ENCODE measurements at places on chromosomes 7 and 10.

GRCh38 chr10:111835574-111835973, 348.0 kb downstream of the GPAM start:
- H3K27me3 ChIP-seq, result no peaks in the 10 kb centered on the region
- H3K27ac ChIP-seq, result no peak overlapping the region
- H3K36me3 ChIP-seq, result no peaks in the 10 kb centered on the region
- DNase-seq, result no peak

DNA sequence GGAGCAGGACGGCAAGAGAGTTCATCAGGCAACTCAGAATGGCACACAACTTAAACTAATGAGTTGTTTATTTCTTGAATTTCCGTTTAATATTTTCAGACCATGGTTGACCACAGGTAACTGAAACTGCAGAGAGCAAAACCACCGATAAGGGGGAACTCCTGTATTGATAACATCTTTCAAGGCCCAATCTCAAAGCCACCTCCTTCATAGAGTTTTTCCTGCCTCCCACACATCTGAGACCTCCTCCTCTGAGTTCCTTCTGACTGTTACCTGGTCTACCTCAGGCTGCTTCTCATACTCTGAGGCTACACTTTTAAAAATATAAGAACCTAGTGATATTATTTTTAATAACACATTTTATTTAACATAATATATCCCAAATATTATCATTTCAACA, 341.5 kb upstream of the NPVF start:
- no peaks in the 10 kb centered on the region for H3K4me1 ChIP-seq
- no peak overlapping the region for H3K27ac ChIP-seq
- H3K4me3 ChIP-seq, result no peak overlapping the region
- no peaks in the 10 kb centered on the region for H3K36me3 ChIP-seq

DNA sequence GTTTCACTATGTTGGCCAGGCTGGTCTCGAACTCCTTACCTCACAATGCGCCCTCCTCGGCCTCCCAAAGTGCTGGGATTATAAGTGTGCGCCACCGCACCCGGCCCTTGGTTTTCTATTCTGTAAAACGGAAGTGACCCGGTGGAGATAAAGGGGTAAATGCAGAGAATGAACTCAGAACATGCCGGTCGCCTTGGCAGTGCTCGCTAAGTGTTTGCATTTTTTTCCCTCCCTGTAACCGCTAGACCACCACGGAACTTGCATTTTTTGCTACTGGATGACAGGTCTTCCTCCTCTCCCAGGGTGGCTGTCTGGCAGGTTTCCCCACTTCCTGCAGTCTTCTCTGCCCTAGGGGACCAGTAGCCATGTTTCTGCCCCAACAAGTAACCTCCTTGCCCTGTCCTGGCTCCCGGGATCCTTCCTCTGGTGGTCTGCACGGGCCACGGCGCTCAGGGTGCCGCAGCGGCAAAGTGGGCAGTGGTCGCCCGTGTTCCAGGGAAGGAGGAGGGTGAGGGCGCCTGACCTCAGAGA, 18.8 kb upstream of the GNA12 start:
- peaks cover 29% of the 10 kb centered on the region for H3K4me1 ChIP-seq
- no peaks in the 10 kb centered on the region for H3K36me3 ChIP-seq
- H3K4me3 ChIP-seq, result no peak overlapping the region
- DNase-seq, result no peak
- no peaks in the 10 kb centered on the region for H3K27me3 ChIP-seq

DNA sequence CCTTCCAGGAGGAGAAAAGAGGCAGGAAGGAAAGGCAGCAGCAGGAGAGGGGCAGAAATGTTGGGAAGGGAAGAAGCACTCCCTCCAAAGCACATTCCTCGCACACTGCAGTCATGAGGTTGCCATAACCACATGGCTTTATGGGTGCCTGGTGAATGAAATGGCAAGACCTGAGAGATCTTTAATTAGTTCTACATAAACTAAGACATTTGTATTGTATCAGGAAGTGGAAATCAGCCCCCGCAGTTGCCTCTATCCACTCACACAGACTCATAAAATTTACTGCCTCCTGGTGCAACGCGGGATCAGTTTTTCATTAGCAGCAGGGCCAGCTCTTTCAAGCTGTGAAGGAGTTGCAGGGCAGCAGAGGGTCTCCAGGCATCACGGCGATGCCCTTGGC, 106.4 kb downstream of the COL13A1 start:
- DNase-seq, result no peak
- no peaks in the 10 kb centered on the region for H3K27me3 ChIP-seq
- no peaks in the 10 kb centered on the region for H3K36me3 ChIP-seq
- no peak overlapping the region for H3K4me3 ChIP-seq
- peaks cover 33% of the 10 kb centered on the region for H3K4me1 ChIP-seq
- no peak overlapping the region for H3K27ac ChIP-seq

DNA sequence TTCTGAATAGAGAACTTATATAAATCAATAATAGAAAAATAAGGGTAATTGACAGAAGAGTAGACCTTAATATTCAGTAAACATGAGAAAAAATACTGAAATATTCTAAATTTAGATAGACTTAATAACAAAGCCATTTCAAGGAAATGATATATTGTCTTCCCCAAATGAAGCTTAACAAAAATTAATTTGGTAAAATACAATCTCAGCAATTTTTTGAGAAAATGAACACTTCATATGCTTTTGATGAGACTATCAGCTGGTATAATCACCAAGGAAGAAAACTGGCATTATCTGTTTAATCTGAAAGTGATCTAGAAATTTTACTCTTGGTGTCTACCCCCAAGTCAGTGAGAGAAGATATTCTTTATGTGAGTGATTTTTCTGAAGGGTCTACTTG, 1.7 kb upstream of the FAM237B start:
- H3K4me1 ChIP-seq, result peaks cover 14% of the 10 kb centered on the region
- H3K4me3 ChIP-seq, result no peak overlapping the region
- no peak for DNase-seq
- H3K36me3 ChIP-seq, result no peaks in the 10 kb centered on the region
- no peaks in the 10 kb centered on the region for H3K27me3 ChIP-seq

DNA sequence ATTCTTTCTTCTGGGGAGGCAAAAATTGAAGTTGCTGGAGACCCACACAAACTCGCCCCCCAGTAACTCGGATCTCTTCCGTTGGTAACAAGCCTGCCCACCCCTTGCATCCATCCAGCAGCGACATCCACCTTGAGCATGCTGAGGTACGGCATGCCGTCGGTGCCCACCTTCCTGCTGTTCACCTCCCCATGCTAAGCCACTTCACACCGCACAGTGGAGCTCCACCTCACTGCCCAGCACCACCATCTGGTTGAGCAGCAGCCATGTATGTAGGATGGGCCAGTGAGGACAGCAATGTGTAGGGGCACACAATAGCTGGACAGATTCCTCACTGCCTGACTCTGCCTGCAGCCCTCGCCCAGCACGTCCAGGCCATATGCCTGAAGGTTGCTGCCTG, 138.1 kb upstream of the ZNF92 start:
- peaks cover 10% of the 10 kb centered on the region for H3K27me3 ChIP-seq
- no peak overlapping the region for H3K27ac ChIP-seq
- H3K36me3 ChIP-seq, result no peaks in the 10 kb centered on the region
- peaks cover 13% of the 10 kb centered on the region for H3K4me1 ChIP-seq

GRCh38 chr7:17405786-17406185, 107.3 kb downstream of the AHR start:
- no peak for DNase-seq
- no peaks in the 10 kb centered on the region for H3K36me3 ChIP-seq
- no peaks in the 10 kb centered on the region for H3K27me3 ChIP-seq
- H3K4me1 ChIP-seq, result peaks cover 3% of the 10 kb centered on the region

DNA sequence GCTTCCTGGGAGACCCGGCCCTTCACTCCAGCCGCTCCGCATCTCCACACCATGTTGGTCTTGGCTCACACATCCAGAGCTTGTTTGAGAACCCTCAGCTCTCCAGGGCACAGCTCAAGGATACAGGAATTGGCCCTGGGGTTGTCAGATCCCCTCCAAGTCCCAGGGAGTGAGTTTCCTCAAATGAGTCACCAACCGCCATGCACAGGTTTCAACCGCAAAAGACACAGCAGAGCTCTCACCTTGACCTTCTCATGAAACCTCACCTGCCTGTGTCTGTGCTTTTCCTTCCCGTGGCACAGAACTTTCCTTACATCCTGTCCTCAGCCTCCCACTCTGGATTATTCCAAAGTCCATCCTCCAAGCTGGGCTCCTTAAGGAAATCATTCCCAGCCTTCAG, 20.6 kb downstream of the AZGP1 start:
- no peaks in the 10 kb centered on the region for H3K36me3 ChIP-seq
- H3K27me3 ChIP-seq, result no peaks in the 10 kb centered on the region

DNA sequence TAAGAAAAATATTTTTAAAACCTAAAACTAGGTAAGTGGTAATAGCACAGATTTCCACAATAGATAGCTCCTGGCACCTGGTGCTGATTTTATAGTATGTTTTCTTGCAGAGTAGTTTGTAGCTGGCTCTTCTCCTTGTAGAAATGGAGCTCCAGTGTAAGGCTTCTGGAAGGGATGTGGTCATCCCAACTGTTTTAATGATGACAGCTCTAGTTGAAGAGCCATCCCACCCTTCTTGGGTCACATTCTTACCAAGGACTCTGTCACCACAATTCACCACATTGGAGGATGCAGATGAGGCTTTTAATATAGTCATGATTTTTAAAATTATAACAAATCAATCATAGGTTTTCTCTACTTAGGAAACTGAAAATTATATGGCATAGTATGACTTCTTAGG, 31.0 kb downstream of the TES start:
- no peaks in the 10 kb centered on the region for H3K27me3 ChIP-seq
- DNase-seq, result no peak
- no peak overlapping the region for H3K4me3 ChIP-seq
- H3K4me1 ChIP-seq, result no peaks in the 10 kb centered on the region
- no peak overlapping the region for H3K27ac ChIP-seq

- no peak overlapping the region for H3K4me3 ChIP-seq
- H3K4me1 ChIP-seq, result no peaks in the 10 kb centered on the region
- DNase-seq, result no peak
- no peak overlapping the region for H3K27ac ChIP-seq
- H3K36me3 ChIP-seq, result peaks cover 11% of the 10 kb centered on the region
Measured at GRCh38 chr10:95440756-95441546, 120.2 kb downstream of the SORBS1 start.

DNA sequence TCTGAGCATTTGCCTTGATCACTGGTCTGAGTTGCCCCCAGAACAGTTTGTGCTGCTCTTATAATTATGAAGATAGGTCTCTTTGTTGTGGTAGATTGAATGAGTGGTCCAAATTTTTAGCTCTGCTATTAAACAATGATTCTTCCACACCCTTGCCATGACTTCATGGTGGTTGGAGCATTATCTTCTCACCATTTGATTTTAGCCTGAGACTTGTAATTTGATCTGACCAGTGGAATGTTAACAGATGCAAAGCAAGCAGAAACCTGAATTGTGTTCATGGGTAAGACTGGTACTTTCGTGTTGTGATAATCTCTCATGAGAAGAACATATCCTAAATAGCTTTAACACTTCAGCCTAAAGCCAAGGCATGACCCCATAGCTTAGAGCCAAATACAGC, 139.1 kb downstream of the TFPI2 start:
- no peak overlapping the region for H3K4me3 ChIP-seq
- no peaks in the 10 kb centered on the region for H3K4me1 ChIP-seq
- no peaks in the 10 kb centered on the region for H3K27me3 ChIP-seq

DNA sequence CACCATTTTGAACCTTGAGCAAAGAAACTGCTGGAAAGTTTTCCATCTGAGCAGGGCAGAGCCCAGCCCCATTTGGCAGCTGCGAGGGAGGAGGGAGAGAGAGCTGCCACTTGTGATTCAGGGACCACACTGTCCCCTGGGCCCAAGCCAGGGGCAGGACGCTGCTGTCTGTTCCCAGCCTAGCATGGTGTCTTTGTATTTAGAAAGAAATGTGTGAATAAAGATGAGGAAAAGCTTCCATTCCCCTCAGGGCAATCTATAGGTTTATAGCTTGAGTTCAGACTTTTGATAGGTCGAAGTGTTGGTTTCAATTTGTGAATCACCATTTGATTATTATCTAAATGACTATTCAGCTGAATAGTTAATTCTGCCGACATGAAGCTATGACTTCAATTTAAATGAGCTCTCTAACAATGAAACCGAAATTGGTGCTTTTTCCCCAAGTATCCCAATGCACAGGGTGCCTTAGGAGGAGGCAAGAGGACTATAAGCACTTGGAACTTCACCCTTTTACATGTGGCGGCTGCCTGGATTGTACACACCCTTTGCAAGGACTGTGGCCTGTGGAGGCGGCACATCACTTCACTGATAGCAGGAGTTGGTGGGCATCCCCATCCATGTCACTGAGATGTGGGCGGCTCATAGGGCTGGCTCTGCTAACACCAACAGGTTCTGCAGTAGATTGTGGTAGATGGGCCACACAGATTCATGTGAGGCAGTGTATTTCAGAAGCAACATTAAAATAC, 223.5 kb downstream of the CCDC3 start:
- H3K4me1 ChIP-seq, result peaks cover 20% of the 10 kb centered on the region
- DNase-seq, result no peak
- H3K4me3 ChIP-seq, result no peak overlapping the region
- no peaks in the 10 kb centered on the region for H3K36me3 ChIP-seq
- no peak overlapping the region for H3K27ac ChIP-seq

DNA sequence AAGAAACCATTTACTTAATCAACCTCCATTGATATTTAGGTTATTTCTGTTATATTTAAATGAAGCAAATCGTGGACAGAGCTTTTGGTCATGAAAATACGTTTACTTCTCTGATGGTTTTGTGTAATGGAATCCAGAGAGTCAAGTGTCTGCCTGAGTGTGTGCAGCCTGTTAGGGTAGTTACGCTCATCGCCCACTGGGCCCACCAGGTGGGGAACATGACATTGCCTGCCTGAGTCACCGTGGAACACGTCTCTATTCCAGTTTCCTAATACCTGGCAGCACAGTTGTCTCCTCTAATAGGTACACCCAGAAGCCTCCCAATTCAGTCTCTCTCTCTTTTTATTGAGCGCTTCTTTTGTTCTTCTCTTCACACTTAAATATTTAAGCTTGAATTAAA, 91.0 kb downstream of the ADCY1 start:
- no peak overlapping the region for H3K27ac ChIP-seq
- H3K27me3 ChIP-seq, result no peaks in the 10 kb centered on the region
- no peak overlapping the region for H3K4me3 ChIP-seq
- H3K36me3 ChIP-seq, result no peaks in the 10 kb centered on the region

GRCh38 chr10:116286626-116287200, 13.7 kb upstream of the GFRA1 start:
- H3K36me3 ChIP-seq, result no peaks in the 10 kb centered on the region
- no peak overlapping the region for H3K27ac ChIP-seq
- H3K4me1 ChIP-seq, result no peaks in the 10 kb centered on the region
- H3K27me3 ChIP-seq, result no peaks in the 10 kb centered on the region
- H3K4me3 ChIP-seq, result no peak overlapping the region

GRCh38 chr10:133211959-133212852, 17.8 kb upstream of the UTF1 start:
- no peaks in the 10 kb centered on the region for H3K27me3 ChIP-seq
- no peak overlapping the region for H3K27ac ChIP-seq
- DNase-seq, result no peak
- no peaks in the 10 kb centered on the region for H3K4me1 ChIP-seq
- H3K4me3 ChIP-seq, result no peak overlapping the region

GRCh38 chr7:22194658-22195273, 162.2 kb downstream of the RAPGEF5 start:
- H3K4me3 ChIP-seq, result no peak overlapping the region
- no peak for DNase-seq
- H3K4me1 ChIP-seq, result peaks cover 8% of the 10 kb centered on the region

- H3K4me3 ChIP-seq, result no peak overlapping the region
- no peak for DNase-seq
- H3K36me3 ChIP-seq, result no peaks in the 10 kb centered on the region
- no peak overlapping the region for H3K27ac ChIP-seq
Measured at GRCh38 chr10:124601016-124601415, 139.4 kb downstream of the LHPP start.

- no peak for DNase-seq
- H3K36me3 ChIP-seq, result no peaks in the 10 kb centered on the region
Measured at GRCh38 chr7:1922071-1922869, 252.2 kb downstream of the ELFN1 start.

GRCh38 chr7:134605978-134606923, 40.4 kb upstream of the BPGM start:
- no peak overlapping the region for H3K27ac ChIP-seq
- no peak overlapping the region for H3K4me3 ChIP-seq
- H3K4me1 ChIP-seq, result peaks cover 32% of the 10 kb centered on the region
- DNase-seq, result no peak
